ENCODE measurements at places on chromosomes 2 and 18. TPM values are rescaled to one million over a fixed set of nuclear protein-coding genes. Genes with fewer than 3 reads are reported as not detected.

IL18R1 gene
- total RNA-seq = 2.4 TPM

ACMSD gene
- total RNA-seq = not detected

CHRNG gene
- not detected for total RNA-seq

- no peaks in the 10 kb centered on the region for H3K27me3 ChIP-seq
- H3K4me3 ChIP-seq = no peak overlapping the region
- peaks cover 9% of the 10 kb centered on the region for H3K4me1 ChIP-seq
- peaks cover 8% of the 10 kb centered on the region for H3K36me3 ChIP-seq
- DNase-seq = peak; percentile 71
These were observed 45.1 kb downstream of the TRAK2 start for GRCh38 chr2:201406077-201406662.

- peaks cover 5% of the 10 kb centered on the region for H3K27me3 ChIP-seq
- H3K4me3 ChIP-seq = no peak overlapping the region
- no peak overlapping the region for H3K27ac ChIP-seq
- no peak for DNase-seq
These were observed 1.4 kb upstream of the EHD3 start for GRCh38 chr2:31232586-31232985.

- no peaks in the 10 kb centered on the region for H3K4me1 ChIP-seq
- no peaks in the 10 kb centered on the region for H3K36me3 ChIP-seq
- H3K27me3 ChIP-seq = no peaks in the 10 kb centered on the region
- DNase-seq = no peak
These were observed 124.9 kb upstream of the GYPC start for GRCh38 chr2:126531029-126531428.

DNA sequence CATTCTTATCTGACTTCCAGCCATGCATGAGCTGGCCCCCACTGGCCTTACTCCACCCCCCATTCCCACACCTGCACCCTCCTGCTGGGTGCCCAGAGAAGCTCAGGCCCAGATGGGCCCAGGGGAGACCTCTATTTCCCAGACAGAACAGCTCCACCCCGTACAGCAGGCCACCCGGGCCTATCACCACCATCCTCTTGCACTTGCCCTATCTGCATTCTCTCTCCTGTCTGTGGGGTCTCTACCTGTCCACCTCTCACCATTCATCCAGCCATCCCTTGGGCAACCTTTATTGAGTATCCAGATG, 25.3 kb upstream of the TNS1 start:
- no peaks in the 10 kb centered on the region for H3K4me1 ChIP-seq
- H3K36me3 ChIP-seq = no peaks in the 10 kb centered on the region
- DNase-seq = no peak
- H3K27ac ChIP-seq = no peak overlapping the region

DNA sequence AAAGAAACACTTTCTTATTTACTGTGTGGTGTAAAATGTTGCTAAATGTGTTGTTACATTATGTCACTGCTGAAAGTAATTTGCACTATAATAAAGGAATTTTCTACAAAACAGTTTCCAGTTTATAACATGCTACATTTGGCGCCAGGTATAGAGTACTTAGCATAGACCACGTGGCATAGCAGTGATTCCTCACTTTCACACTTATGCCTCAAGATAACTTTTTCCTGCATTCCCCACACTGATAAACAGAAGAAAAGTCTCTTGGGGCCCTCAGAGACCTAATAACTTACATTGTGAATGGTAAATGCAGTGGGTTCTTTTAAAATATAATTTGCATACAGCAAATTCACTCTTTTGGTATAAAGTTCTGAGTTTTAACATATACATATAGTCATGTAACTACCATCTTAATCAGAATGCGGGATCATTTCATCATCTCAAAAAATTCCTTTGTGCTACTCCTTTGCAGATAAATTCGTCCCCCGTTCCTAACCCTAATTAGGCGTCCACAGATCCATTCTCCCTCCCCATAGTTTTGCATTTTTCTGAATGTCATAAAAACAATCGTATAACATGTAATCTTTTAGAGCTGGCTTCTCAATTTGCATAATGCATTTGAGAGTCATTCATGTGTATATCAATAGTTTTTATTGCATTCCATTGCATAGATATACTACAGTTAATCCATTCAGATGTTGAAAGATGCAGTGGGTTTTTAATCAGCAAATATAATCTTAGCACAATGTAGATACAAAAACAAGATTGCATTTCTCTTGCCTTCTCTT, 7.5 kb downstream of the LGALSL start:
- H3K27ac ChIP-seq = no peak overlapping the region
- H3K4me1 ChIP-seq = no peaks in the 10 kb centered on the region
- H3K36me3 ChIP-seq = no peaks in the 10 kb centered on the region
- H3K27me3 ChIP-seq = no peaks in the 10 kb centered on the region
- no peak overlapping the region for H3K4me3 ChIP-seq

DNA sequence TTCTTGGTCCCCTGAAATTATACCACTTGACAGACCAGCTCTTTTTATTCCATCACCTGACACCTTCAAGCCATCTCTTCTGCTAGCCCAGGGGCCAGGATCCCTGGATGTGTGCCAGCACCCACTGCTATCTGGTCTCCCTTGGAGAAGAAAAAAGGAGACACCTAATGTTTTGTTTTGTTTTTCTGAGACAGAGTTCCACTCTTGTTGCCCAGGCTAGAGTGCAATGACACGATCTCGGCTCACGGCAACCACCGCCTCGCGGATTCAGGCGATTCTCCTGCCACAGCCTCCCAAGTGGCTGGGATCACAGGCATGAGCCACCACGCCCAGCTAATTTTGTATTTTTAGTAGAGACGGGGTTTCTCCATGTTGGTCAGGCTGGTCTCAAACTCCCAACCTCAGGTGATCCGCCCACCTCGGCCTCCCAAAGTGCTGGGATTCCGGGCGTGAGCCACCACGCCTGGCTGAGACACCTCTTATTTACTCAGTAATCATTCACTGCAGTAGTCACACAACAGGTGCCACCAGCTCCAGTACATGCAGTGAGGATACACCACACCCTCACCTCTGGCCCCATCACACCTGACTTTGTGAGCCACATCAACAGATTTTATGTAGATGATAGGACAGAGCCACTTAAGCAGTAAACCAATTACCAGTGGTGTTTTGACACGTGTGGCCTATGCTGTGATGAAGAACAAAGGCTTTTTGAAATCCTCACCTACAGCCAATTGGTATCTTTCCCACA, 42.8 kb upstream of the PCBP1 start:
- no peak overlapping the region for H3K27ac ChIP-seq
- H3K36me3 ChIP-seq = no peaks in the 10 kb centered on the region
- peaks cover 6% of the 10 kb centered on the region for H3K4me1 ChIP-seq

GRCh38 chr2:134973241-134974138, 54.9 kb downstream of the CCNT2 start:
- no peaks in the 10 kb centered on the region for H3K36me3 ChIP-seq
- H3K27ac ChIP-seq = no peak overlapping the region
- no peak overlapping the region for H3K4me3 ChIP-seq
- H3K27me3 ChIP-seq = no peaks in the 10 kb centered on the region
- no peaks in the 10 kb centered on the region for H3K4me1 ChIP-seq
- no peak for DNase-seq

Data from astrocyte (in vitro differentiated cells and primary cell).